ENCODE measurements at places on chromosomes 2 and 18.

DNA sequence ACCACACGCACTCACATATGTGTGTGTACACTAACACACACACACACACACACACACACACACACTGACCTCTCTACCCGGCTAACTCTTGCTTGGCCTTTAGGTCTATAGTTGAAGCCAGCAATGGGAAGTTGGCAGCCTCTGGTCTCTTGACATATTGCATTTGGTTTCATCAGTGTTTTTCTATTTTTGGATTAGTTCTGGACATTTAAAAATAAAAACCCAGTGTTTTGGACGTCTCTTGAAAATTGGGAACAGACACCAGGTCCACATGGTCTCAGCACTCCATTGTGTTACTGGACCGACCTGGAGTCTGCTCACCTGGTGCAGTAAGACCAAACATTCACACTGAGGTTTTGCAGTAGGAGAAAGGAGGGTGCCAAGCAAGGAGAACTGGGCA, 50.4 kb upstream of the AFF3 start:
- no peak for DNase-seq

GRCh38 chr2:11342551-11343367, 1.7 kb downstream of the ROCK2 start:
- DNase-seq = no peak

GRCh38 chr2:64015391-64015790, 3.8 kb downstream of the VPS54 start:
- no peak for DNase-seq

- DNase-seq = no peak
Measured at GRCh38 chr2:184030245-184030644, 568.1 kb upstream of the ZNF804A start.

GRCh38 chr2:204947405-204947804, 402.1 kb downstream of the PARD3B start:
- no peak for DNase-seq

DNA sequence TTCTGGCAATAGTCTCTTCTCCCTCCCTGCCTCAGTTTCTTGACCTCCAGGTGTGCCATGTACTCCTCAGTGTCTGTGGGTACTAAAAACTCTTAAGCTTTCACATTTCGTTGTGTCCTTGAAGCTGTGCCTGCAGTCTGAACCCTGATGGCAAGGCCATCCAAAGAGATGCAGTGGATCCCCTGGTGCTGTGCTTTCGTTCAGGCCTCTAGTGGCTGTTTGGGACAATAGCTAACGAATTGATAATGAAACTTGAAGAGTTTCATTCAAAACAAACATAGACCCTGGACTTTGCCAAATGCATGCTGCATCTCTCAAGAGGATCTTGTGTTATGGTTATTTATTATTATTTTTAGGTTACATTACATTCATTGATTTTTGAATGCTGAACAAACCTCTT, 523.1 kb upstream of the FSIP2 start:
- no peak for DNase-seq

- no peak for DNase-seq
Measured at GRCh38 chr2:23507267-23508065, 122.5 kb downstream of the KLHL29 start.

GRCh38 chr2:73089270-73090030, 17.9 kb upstream of the SFXN5 start:
- peak; percentile 98 for DNase-seq

DNA sequence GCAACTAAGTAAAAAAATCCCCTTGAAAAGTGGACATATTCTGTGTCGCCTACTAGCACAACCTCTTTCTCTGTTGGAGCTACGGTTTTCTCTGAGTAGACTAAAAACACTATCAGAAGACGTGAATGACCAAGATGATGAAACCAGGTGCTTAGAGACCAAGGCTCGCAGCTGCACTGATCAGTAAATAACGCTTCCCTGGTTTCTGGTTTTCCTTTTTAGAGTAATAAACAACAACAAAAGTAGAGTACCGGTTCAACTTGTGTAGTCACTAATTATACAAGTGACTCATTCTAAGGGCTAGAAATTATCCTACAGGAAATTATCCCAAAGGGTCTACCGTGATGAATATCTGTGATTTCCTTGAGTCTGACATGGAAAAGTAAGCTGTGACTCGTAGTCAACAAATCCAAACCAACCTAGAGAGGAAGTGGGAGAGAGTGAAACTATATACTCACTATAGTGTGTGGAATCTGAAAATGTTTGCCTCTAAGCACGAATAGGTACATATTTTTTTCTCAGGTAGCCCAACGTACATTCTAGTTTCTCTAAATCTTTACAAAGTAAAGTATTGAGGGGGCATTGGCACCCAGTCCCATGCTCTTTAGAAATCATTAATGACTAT, 17.8 kb downstream of the RASGRP3 start:
- no peak for DNase-seq

GRCh38 chr2:223503746-223504145, 98.4 kb downstream of the SCG2 start:
- peak; percentile 49 for DNase-seq

- DNase-seq = no peak
Measured at GRCh38 chr18:26215247-26215970, 10.8 kb upstream of the TAF4B start.

- no peak for DNase-seq
Measured at GRCh38 chr2:240947607-240948006, 41.5 kb downstream of the CROCC2 start.

DNA sequence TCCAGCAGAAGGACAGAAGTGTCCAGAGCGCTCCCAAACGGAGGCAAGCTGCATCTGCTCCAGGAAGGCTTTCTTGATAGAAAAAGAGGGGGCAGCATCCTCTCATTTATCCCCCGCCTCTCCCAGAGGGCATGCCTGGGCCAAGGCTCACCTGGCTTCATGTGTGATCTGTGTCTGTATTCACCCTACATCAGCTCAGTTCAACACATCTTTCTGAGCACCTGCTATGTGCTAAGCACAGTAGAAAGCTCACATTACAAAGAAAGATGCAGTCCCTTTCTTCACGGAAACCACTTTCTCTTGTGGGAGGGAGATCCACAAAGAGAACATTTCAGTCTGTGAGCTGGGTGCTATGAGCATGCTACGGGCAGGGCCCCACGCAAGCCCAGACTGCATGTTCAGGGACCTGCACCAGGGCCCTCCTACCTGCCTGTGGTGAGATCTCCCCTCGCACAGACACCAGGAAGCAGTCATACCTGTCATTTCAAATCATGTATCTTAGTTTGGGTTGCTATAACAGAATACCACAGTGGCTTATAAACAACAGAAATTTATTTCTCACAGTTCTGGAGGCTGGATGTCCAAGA, 90.7 kb downstream of the PDCL3 start:
- DNase-seq = no peak

All from keratinocyte (primary cell).